GM04503 (cell line): ENCODE measurements at places on chromosomes 4 and X.

- DNase-seq = no peak
These were observed 261.1 kb upstream of the PLCXD1 start for GRCh38 chrX:19912-20571.

DNA sequence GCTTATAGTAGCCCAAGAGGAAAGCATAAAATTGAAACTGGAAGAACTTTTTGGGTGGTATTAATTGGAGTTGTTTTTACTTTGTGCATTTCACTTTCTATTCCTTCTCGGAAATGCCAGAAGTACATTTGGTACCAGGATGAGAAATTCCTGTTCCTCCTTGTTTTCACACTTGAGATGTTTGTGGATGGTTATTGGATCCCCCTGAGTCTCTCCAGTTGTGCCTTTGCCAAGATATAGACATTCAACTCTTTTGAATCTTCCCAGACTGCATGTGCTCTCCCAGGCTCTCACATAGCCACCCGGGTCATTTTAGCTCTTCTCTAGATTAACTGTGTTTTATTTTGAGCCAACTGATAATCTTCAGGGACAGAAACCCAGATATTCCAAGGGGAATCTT lies 120.5 kb downstream of the AFF1 start:
- no peak for DNase-seq

GRCh38 chr4:163017135-163017534 lies 149.6 kb downstream of the NAF1 start:
- DNase-seq = no peak

GRCh38 chr4:137063961-137064360 lies 468.3 kb downstream of the PCDH18 start:
- no peak for DNase-seq

DNA sequence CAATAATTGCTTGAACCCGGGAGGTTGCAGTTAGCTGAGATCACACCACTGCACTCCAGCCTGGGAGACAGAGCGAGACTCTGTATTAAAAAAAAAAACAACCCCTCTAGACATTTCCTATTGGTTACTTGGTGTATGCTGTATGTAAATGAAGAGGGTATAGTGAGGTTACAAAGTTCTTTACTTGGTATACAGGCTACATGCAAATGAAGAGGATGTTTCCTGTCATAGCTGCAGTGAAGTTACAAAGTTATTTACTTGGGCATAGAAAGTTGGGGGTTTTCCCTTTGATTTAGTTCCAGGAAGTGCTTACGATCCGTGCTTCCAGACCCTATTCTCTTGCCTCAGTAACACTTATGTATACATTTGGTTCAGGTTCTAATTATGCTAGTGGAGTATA lies 38.4 kb upstream of the CLNK start:
- no peak for DNase-seq

DNA sequence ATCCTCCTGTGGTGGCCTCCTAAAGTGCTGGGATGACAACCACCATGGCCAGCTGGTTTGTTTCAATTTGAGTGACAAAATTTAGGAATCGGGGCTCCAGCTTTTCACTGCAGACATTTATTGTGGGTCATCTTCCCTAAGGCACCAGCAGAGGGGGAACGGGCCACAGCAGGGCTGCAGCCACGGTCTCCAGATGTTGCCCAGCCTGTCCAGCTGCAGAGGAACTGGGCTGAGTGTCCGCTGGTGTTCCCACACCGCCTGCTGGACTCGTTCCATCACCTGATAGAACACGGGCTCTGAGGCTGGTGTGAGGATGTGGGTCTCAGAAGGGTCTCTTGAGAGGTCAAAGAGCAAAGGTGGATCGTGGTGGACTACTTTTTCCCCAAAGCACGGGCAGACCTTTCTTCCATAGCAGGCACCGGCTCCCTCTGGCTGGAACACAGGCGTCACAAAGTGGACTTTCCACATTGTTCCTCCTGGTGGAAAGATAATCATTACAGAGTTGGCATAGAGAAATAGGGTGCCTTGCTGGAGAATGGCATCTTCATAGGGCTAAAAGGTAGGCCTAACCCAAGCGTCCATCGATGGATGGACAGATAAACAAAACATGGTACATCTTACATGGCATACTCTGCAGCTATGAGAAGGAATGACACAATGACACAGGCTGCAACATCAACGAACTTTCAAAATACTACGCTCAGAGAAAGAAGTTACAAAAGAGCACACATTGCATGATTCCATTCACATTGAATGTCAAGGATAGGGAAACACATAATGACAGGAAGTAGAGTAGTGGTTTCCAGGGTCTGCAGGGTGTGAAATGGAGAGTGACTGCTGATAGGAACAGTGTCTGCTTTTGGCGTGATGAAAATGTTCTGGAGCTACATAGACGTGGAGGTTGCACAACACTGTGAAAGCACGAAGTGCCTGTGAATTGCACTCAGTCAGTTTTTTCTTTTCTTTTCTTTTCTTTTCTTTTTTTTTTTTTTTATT lies 5.9 kb upstream of the ARSD start:
- no peak for DNase-seq

- DNase-seq = no peak
These were observed 120.2 kb upstream of the GK2 start for GRCh38 chr4:79528241-79528706.

DNA sequence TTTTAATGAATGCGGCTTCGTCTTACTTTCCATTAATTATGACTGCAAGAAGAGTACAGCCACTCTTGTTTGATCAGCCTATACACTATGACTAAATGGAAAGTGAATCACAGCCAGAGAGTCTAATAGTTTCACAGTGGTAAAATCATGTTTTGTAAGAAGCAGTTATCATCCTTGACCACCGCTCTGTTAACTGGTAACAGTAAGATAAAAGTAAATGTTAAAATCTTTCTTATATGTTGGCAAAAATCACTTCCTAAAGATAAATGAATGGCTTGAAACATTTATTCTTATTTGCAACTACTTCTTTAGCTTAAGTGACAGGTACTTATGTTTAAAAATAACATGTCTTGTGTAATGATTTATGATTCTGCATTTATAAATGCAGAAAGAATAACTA lies 13.2 kb downstream of the GALNT7 start:
- no peak for DNase-seq
